H1 (cell line): ENCODE measurements at places on chromosomes 1 and 21.

DNA sequence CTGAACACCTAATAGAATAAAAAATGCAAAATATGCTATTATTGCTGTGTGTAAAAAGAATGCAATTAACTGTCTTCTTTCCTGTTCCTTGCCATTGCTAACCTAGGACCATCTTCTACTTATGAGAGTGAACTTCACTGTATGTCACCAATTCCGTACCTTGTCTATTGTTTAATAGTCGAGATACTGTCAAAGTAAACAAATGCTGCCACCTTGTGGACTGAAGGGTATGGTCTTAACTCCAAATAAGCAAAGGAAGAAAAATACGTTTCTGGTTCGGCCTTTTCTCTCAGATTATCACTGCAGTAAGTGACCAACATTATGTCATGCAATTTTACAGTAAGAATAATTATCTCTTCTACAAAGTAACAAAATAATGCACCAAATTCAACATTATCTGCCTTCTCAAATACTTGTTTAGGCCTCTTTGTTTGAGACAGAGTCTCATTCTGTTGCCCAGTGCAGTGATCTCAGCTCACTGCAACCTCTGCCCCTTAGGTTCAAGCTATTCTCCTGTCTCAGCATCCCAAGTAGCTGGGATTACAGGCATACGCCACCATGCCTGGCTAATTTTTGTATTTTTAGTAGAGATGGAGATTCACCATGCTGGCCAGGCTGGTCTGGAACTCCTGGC, 133.4 kb downstream of the COP1 start:
- no peak for DNase-seq

- no peak for DNase-seq
Observed at GRCh38 chr1:22808676-22809483, 98.2 kb downstream of the EPHB2 start.

GRCh38 chr1:17513131-17513530, 26.4 kb upstream of the ARHGEF10L start:
- no peak for DNase-seq

DNA sequence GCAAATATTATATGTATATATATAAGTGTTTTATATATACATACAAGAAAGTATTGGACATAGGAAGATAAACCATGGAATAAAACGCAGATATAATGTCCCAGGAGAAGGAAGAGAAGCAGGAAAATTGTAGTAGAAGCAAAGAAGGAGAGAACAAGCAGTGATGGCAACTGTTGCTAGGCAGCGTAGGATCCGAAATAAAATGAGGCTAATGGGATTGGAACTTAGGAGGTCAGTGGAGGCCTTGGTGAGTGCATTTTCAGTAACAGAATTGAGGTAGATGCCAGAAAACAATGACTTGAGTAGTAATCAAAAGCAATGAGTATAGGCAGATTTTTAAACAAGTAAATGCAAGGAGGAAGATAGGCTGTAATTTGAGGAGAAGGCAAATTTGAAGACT, 265.8 kb downstream of the LRRC7 start:
- no peak for DNase-seq

GRCh38 chr1:35122311-35122710, 43.1 kb downstream of the ZMYM1 start:
- no peak for DNase-seq

DNA sequence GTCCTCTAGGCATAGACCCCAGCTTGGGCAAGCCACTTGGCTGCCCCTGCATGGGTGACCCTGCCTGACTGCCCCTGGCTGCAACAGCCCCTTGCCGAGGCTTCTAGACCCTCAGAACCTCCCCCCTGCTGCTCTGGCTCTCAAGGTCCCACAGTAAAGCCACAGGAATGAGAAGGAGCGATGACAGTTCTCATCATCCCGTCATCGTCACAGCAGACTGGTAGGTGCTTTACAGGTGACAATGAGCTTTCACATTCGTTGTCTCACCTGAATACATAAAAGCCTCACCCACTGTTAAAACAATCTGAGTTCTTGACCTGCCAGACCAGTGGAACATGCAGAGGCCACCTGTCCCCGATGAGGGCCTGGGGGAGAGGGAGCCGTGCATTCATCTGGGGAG, 36.0 kb upstream of the GPR157 start:
- no peak for DNase-seq
